ENCODE measurements at places on chromosomes 7 and 10.

DNA sequence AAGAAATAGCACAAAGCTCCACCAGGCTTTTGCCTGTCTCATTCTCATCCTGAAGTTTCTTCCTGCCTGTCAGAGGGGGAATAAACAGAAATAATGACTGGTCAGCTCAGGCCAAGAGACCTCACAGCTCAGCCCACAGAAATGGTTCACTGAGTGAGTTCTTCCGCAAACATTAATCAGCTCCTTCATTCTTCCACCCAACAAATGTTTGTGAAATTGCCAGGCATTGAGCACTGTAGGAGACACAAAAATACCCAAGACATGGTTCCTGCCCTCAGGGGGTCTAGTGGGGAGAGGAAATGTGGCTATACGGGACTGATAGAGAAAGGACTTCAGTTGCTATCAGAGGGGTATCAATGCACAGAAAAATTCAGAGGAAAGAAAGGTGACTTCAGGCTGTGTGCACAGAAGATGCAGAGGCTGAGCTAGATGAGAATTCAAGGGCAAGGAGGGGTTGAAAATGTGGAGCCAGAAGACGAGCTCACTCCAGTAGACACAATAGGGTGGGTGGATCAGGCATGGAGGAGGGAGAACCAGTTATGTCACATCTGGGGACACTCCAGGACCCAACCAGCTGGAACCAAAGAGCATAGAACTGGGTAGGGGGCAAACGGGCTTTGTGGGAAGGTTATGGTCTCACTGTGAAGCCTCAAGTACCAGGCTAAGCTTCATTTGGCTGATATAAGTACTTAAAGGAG lies 20.9 kb downstream of the MYOF start:
- no peak for DNase-seq

GRCh38 chr7:24341691-24342413 lies 57.9 kb downstream of the NPY start:
- no peak for DNase-seq

GRCh38 chr10:69242852-69243212 lies 22.7 kb downstream of the HKDC1 start:
- no peak for DNase-seq

- no peak for DNase-seq
Observed at GRCh38 chr7:69429911-69430383, 168.3 kb upstream of the AUTS2 start.

DNA sequence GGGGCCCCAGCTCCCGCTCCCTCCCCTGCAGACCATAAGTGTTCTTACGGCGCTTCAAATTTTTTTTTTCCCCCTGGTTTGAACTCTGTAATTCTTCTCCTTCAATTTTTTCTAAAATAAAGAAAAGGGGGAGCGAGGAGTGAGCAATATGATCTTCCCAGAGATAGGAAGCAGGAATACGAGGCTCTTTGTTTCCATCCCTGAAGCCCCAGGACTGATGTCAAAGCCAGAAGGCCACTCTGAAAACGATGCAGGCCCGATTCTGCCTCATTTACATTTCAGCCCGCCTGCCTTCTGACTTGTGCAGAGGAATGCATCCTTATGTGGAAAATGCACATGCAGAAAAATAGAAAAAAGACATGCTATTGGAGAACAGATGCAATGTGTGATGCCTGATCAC lies 401.5 kb upstream of the MKI67 start:
- no peak for DNase-seq

DNA sequence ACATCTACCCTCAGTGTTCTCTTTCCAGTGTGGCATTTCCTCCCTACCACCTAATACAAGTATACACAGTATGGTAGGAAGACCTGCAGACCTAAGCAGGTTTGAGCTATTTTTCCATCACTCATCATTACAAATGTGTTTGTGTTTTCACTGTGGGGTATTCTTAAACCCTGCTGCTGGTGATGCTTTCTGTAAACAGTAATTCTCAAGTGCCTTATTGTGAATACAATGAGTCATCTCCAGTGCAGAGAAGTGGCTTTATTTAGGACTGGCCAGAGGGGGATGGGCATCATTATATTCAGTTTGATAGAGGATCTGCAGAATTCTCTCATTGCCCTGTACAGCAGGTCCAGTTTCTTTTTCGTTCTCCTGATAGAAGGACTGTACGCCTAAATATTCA lies 63.7 kb downstream of the GRM8 start:
- no peak for DNase-seq

DNA sequence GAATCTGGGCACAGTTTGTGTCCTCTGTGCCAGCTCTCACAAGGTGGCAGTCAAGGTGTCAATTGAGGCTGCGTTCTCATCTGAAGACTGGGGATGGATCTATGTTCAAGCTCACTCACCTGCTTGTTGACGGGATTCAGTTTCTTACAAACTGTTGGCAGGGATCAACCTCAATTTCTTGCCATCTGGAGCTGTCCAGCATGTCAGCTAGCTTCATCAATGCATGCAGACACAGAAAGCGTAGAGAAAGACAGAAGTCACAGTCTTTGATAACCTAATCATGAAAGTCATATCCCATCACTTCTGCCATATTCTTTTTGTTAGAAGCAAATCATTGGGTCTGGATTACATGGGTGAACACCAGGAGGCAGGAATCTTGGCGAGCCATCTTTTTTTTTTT lies 32.0 kb upstream of the WAPL start:
- no peak for DNase-seq

DNA sequence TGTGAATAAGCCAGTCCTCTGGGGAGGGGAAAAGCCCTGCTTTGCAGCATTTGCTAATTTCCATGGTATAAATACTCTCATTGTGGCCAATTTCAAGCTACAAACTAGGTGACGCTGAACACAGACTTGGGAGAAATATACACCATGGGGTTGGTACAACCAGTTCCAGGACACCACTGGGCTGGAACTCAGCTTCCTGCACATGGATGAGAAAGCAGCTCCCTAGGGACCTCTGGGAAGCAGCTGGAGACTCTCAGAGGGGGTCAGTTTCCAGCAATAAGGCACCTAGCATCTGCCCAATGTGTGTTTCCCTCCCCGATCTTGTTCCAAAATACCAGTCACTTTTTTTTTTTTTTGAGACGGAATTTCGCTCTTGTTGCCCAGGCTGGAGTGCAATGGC lies 56.8 kb upstream of the WDR11 start:
- DNase-seq = no peak

DNA sequence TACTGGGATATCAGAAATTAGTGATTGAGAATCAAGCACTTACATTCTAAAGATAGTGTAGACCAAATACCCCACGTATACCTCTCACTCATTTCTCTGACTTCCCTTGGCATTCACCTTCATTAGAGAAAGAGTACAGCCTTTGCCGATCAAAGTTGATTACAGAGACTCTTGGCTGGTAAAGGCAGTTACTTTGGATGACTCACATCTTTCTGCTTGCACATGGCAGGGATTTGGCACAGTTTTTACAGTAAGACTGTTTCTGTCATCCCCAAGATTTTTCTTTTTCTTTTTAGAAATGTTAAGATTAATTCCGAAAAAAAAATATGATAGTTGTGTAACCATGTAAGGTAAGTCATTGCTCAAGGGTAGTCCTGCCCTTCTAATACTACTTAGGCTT lies 143.0 kb downstream of the TSPAN12 start:
- DNase-seq = no peak
